Right lobe of liver (tissue), 6 donors: ENCODE measurements at places on chromosomes 6 and 20.

- no peak for DNase-seq
These were observed 34.2 kb upstream of the C20orf203 start for GRCh38 chr20:32707691-32708581.

DNA sequence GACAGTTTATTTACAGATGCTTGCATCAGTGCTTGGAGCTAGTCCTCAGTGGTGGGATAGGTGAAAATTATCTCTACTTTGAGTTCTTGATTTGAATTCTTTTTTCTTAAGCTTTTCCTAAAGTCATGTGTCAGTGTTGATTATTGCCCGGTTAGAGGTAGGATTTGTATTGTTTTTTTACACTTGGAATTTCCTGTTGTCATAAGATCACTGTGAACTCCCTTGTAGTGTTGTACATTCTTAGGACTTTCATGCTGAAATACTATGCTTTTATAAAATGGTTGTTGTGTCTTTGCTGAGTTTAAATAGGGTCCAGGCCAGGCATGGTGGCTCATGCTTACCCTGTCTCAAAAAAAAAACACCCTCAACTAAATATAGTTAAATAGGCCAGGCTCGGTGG lies 20.3 kb downstream of the ASXL1 start:
- no peak for DNase-seq

- no peak for DNase-seq
These were observed 471.3 kb downstream of the C6orf118 start for GRCh38 chr6:164838068-164838615.

GRCh38 chr20:59782986-59783640 lies 150.3 kb downstream of the SYCP2 start:
- peak; percentile 53 for DNase-seq

DNA sequence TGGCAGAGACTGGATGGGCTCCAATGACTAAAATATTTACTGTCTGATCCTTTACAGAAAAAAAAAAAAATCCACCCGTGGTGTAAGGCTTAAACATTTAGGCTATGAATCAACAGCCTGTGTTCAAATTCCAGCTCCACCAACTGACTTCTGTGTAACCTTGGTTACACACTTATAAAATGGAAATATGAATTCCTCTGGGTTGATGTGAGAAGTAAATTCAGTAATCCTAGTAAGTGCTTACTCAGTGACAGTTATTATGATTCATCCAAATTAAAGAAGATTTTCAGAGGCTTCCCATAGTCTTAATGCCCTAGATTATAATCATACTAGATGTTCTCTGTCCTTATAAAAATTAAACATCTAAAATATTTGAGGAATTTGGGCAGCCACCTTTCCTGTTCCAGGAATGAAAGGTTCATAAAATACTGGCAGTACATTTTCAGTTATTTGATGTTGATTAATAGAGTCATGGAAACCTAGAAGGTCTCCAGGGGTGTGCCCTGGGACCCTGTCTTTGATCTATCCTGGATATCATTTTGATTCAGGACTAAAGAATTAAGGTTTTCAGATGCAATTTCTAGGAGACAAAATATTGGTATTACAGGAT lies 180.3 kb upstream of the ZNF217 start:
- DNase-seq, result no peak

DNA sequence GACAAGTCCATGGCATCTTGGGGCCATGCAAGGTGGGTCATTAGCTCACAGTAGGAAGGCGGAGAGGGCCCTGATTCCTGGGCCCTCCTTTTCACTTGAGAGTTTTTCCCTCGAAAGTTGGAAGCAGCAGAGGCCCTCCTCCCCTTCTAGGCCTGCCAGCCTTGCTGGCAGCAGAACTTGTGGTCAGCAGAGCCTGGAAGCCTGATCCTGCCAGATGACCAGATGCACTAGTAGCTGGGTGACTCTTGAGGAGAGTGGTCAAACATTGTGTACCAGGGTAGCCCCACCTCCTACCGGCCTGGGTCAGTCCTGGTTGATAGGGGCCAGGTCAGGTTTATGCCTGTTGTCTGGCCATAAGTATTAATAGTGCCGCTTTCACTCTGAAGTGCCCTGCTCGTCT lies 3.8 kb upstream of the HMGA1 start:
- no peak for DNase-seq

GRCh38 chr6:146543940-146544615 lies 445 bp downstream of the RAB32 start:
- DNase-seq, result peak; percentile 90

- DNase-seq, result no peak
These were observed 618.9 kb downstream of the BCKDHB start for GRCh38 chr6:80725156-80725930.

- DNase-seq, result no peak
These were observed 1.0 kb upstream of the LY6G6D start for GRCh38 chr6:31713991-31714684.

- DNase-seq, result no peak
These were observed 356.2 kb downstream of the UTRN start for GRCh38 chr6:144641286-144641685.

DNA sequence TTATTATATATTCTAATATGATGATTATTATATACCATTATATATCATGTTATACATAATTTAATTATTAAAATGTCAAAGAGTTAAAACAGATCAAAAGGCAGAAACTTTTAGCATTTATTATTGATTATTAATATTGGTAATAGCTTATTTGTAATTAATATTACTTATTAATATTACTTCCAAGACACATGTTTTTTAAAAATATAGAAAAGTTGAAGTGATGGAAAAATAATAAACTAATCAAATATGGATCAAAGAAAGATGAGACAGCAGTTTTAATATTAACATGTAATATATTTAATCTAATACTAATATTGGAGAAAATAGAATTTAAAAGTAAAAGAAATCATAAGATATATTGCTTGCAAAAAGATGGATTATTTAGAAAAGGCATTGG lies 154.6 kb upstream of the TAB2 start:
- DNase-seq, result no peak

DNA sequence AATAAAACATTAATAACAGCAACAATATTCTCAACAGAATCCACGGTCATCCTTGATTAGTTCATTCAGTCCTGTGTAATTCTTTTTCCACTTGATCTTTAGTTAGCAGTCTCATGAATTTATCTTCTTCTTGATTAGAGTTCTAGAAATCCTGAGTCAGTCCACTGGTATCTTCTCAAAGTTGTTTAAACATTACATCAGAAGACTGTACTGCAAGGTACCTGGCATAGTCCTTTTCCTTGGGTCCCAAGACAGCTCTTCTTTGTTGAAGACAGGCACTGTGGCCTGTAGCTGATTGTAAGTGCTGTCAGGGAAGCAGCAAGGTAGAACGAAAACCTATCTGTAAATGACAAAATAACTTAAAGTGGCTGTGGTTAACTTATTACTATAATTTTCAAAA lies 11.8 kb downstream of the MAP3K4 start:
- DNase-seq, result no peak

DNA sequence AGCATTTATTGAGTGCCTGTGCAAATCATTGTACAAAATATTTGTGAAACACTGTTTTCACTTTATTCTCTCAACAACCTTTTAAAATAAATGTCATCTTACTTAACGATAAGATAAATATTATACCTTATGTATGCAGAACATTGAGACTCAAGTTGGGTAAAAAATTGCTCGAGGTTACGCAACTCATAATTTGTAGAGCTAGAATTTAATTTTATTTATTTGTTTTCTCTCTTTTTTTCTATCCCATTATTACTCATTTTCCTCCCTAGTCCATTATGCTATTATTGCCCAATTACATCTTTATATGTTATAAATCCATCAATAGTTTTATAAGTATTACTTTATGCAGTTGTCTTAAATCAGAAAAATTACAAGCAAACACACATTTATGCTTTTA lies 77.4 kb upstream of the ELOVL5 start:
- no peak for DNase-seq

GRCh38 chr20:6040958-6041807 lies 12.7 kb downstream of the LRRN4 start:
- no peak for DNase-seq
